ENCODE measurements at places on chromosomes 5 and 9.

- DNase-seq: no peak
Observed at GRCh38 chr5:36723912-36724311, 117.5 kb downstream of the SLC1A3 start.

GRCh38 chr5:125408448-125409233, 662.2 kb upstream of the ZNF608 start:
- DNase-seq: no peak

- DNase-seq: no peak
Observed at GRCh38 chr9:126599047-126599650, 14.6 kb upstream of the LMX1B start.

- DNase-seq: no peak
Observed at GRCh38 chr5:151547364-151547763, 43.8 kb downstream of the FAT2 start.
